Left ventricle myocardium inferior (tissue), 1 donor: ENCODE measurements at places on chromosomes 1 and 21. TPM values are rescaled to one million over a fixed set of nuclear protein-coding genes. Genes with fewer than 3 reads are reported as not detected.

NIBAN1 gene
- 248 TPM for total RNA-seq

TEX50 gene
- total RNA-seq = not detected

SMYD2 gene
- total RNA-seq = 247 TPM

E2F2 gene
- 0.16 TPM for total RNA-seq

GPR25 gene
- total RNA-seq = not detected

TRPM2 gene
- total RNA-seq = 1.8 TPM

CD247 gene
- 0.82 TPM for total RNA-seq

C1QTNF12 gene
- total RNA-seq = 0.55 TPM

C1orf21 gene
- total RNA-seq = 79.9 TPM

CD1E gene
- not detected for total RNA-seq
